Stimulated activated CD8-positive, alpha-beta memory T cell treated with anti-CD3 and anti-CD28 coated beads, Interleukin-4, amount 100 ng/mL, for 4 hours (primary cell): ENCODE measurements at places on chromosomes 12 and 14.

GRCh38 chr14:76081642-76082041 lies 70.1 kb upstream of the GPATCH2L start:
- no peak for DNase-seq

GRCh38 chr14:94213021-94213420 lies 38.9 kb downstream of the PPP4R4 start:
- DNase-seq: no peak

- no peak for DNase-seq
Observed at GRCh38 chr12:117521346-117521745, 159.9 kb upstream of the NOS1 start.

GRCh38 chr14:96275177-96276112 lies 19.4 kb downstream of the BDKRB1 start:
- peak; percentile 18 for DNase-seq

DNA sequence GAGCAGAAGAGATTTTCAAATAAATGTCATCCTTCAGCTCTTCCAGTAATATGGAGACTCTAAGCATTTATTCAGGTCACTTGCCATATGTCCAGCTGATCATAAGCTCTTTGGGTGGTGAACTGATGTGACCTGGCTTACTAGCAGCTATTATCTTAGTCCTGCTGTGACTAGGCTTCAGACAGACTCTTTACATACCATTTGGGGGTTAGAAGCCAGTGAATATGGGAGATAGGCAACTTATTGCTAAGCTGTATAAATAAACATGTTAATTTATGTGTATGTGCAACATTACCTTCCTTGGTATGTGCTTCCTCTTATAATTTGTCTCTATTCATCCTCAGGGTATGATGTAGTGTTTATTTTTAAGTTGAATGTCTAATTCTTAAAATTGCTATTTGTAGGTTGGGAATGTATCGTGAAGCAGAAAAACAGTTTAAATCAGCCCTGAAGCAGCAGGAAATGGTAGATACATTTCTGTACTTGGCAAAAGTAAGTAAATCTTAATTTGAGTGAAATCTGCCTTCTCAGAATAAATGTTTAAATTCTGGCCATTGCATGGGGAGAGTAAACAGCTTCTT lies 32.4 kb downstream of the TTC8 start:
- no peak for DNase-seq

DNA sequence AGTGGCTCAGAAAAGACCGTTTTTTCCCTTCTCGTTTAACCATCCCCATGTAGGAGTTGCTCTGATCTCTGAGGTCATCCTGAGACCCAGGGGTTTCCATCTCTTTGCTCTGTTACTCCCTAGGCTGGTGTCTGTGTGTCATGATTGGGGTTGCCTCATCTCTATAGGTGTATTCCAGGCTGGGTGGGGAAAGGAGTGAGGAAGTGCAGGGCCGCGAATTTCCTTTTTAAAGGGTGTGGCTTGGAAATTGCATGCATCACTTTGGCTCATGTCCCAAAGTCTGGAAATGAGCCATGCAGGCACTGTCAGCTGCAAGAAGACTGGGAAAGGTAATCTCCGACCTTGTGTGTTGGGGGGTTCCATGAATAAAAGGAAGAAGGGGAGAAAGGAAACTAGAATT lies 201.9 kb downstream of the AACS start:
- DNase-seq: no peak

GRCh38 chr12:129559776-129560175 lies 344.0 kb downstream of the TMEM132D start:
- DNase-seq: no peak

DNA sequence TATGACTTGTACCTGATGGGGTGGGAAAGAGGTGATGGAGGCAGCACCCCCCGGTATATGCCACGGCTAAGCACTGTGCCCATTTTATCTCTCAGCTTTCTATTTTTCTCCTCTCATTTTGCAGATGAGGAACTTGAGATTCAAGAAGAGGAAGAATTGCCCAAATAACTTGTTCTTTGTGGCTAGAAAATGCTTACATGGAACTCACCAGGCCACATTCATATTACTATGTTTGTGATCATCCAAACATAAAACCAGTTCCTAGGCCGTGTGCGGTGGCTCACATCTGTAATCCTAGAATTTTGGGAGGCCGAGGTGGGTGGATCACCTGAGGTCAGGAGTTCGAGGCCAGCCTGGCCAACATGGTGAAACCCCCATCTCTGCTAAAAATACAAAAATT lies 14.5 kb upstream of the PSMD9 start:
- DNase-seq: no peak

DNA sequence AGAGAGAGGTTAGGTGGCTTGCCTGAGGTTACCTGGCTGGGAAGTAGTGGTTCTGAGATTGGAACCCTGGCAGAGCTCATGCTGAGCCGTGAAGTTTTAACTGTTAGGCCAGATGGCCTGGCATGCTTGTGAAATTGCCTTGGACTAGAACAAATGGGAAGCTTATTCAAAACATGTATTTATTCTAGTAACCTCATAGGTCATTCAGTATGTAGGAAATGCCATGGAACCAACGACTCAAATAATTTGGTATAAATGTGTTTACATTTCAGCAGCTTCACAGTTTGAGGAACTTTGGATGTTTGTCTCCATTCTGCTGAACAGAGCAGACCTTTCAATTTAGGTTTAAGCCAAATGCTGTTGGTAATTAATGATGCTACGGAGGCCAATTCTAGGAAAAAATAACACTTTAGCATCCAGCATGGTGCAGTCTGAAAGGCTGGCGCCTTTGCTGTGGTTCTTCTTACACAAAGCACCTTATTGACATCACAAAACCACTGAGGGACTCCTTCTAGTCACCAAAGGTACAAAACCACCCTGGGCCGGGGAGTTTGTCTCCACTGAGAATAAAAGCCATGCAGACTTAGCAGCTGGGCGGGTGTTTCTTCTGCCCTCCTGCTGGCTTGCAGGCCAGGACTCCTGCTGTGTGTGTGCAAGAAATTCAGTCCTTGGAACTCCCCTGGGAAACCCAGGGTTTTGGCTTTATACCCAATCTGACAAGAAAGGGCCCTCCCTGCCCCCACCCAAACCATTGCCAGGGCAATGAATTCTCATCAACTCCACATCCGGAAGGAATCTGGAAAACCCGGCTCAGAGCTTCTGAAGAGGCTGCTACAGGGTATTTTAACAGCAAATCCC lies 64.2 kb downstream of the ELK3 start:
- DNase-seq: no peak
